Effector memory CD8-positive, alpha-beta T cell (primary cell): ENCODE measurements at places on chromosomes 13 and 19.

- DNase-seq, result no peak
Observed at GRCh38 chr13:32039056-32039455, 7.5 kb downstream of the FRY start.

DNA sequence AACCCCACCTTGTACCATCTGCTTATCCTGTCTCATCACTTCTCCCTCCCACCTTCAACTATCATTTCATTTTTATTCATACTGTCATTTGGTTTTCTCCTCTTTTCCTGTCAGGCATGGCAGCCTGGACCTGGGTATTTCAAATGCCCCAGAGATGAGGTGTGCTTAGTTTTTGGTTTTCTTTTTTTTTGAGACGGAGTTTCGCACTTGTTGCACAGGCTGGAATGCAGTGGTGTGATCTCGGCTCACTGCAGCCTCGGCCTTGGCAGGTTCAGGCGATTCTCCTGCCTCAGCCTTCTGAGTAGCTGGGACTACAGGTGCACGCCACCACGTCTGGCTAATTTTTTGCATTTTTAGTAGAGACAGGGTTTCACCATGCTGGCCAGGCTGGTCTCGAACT is 5.8 kb downstream of the PDS5B start:
- no peak for DNase-seq

DNA sequence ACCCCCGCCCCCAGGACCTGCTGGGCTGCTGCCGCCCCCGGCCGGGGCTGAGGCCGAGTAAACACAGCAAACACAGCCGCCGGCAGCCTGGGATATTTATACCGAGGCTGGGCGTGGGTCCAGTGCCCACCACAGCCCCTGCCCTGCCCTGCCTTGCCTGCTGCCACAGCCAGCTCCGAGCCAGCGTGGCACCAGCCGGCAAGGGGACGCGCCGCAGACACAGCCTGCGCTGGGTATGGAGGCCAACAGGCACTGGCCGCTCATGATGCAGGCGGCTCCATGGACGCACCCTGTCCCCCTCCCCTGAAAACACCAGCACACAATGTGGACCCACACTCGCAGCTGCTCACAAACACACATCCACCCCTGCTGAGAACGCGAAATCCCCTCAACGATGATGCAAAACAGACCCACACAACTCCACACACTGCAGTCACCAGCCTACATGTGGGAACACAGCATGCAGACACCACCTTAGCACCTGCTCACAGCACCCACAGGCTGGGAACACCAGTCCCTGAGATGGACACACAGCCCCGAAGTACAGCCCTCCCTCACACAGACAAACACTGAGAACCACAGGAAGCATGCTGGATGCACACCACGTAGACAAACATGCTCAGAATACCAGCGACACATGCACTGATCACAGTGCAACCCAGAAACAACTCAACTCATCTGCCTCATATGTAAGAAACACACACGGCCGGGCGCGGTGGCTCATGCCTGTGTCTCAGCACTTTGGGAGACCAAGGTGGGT is 16.2 kb downstream of the CCDC97 start:
- no peak for DNase-seq

DNA sequence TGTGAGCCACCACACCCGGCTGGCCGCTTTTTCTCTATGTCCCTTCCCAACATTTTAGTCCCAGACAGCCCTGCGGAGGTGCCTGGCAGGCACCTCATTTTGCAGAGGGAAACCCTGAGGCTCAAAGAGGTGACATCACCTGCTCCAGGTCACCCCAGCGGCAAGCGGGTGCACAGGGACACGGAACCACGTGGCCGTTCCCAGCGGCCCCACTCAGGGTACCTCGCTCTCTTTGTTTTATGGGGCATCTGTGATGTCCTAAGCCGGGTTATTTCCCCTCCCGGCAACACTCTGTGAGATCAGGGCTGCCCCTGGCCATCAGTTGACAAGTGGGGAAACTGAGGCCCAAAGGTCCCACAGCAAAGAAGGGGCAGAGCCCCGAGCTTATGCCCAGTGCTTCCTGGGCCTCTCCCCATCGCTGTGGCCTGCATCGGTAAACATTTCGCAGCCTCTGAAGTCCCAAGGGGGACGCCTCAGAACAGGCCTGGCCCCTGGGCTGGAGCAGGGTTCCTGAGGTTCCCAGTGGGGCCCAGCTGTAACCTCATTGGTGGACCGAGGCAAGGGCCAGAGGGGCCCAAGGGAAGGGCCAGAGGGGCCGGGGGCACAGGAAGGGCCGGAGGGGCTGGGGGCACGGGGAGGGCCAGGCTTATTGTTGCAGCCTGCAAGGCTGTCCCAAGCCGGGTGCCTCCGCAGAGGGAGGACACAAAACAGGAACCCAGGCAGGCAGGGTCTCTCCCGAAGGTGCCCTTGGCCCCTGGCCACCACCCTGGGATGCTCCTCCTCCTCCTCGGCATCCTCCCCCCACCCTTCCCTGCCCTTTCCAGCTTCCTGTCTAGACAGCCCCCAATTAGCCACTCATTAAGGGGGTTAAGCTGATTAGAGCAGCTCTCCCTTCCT is 39.0 kb downstream of the SMIM24 start:
- no peak for DNase-seq

GRCh38 chr13:45398877-45399276 is 19.3 kb downstream of the SLC25A30 start:
- DNase-seq, result peak; percentile 41

GRCh38 chr19:30856376-30856775 is 484.2 kb downstream of the ZNF536 start:
- DNase-seq, result no peak
